NCI-H774 (cell line): ENCODE measurements at places on chromosomes 13 and 19.
A peak's percentile ranks its signal among the peaks of the same experiment; 100 is the strongest.

- DNase-seq = no peak
Measured at GRCh38 chr19:14023404-14024235, 4.3 kb upstream of the RLN3 start.

- no peak for DNase-seq
Measured at GRCh38 chr13:101695870-101696516, 243.5 kb downstream of the ITGBL1 start.

DNA sequence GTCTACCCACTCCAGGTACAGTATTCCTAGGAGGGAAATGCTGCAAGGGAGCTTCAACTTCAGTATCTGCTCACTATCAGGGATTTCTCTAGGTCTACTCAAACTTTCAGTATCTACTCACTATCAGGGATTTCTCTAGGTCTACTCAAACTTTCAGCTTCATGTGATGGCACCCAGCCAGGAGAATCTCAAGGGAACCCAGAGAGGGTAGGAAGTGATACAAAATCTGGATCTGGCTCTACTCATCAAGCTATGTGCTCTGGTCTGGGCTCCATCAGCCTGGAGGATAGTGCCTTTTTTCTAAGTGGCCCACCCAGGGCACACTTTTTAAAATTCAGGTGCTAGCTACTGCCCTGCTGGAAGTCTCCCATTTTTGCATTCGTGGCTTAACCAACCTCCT lies 52.3 kb upstream of the FNDC3A start:
- no peak for DNase-seq

DNA sequence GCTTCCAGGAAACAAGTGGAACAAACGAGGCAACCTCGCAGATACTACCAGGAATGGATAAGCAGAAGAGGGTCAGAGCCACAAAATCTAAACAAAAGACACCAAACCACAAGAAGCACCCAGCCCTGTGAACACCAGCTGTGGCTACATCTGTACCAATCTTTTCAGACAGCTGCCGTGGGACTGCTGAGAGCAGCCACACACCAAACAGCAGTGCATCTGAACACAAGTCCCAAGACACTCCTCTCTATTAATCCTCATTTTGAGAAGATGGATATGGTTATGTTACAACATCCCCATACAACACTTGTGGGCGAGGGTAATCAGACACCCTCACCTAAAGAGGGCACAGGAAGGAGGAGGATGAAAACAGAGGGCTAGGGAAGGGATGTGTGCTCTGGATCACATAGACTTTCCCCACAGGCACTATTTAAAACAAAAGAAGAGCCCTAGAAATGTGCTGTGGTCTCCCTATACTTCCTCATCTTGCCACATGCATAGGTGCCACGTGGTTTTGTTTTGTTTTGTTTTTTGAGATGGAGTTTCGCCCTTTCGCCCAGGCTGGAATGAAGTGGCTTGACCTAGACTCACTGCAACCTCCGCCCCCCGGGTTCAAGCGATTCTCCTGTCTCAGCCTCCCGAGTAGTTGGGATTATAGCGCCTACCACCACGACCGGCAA lies 41.6 kb upstream of the ZNF14 start:
- no peak for DNase-seq

DNA sequence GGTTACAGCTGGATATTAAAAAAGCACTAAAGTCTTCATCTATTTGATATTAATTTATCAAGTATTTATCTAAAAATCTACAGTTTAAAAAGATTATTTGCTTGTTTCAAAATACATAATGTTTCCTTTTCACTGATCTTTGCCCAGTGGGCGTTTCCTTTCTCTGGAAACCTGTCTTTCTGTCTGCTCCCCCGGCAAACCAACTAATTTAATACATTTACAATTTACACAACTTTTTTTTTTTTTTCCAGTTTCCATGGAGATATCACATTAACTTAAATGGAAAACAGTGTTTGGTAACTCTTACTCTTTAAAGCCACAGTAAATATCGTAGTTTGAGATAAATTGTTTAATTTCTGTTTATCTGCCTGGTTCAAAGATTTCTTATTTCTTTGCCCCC lies 5.3 kb downstream of the GPC6 start:
- DNase-seq = no peak

DNA sequence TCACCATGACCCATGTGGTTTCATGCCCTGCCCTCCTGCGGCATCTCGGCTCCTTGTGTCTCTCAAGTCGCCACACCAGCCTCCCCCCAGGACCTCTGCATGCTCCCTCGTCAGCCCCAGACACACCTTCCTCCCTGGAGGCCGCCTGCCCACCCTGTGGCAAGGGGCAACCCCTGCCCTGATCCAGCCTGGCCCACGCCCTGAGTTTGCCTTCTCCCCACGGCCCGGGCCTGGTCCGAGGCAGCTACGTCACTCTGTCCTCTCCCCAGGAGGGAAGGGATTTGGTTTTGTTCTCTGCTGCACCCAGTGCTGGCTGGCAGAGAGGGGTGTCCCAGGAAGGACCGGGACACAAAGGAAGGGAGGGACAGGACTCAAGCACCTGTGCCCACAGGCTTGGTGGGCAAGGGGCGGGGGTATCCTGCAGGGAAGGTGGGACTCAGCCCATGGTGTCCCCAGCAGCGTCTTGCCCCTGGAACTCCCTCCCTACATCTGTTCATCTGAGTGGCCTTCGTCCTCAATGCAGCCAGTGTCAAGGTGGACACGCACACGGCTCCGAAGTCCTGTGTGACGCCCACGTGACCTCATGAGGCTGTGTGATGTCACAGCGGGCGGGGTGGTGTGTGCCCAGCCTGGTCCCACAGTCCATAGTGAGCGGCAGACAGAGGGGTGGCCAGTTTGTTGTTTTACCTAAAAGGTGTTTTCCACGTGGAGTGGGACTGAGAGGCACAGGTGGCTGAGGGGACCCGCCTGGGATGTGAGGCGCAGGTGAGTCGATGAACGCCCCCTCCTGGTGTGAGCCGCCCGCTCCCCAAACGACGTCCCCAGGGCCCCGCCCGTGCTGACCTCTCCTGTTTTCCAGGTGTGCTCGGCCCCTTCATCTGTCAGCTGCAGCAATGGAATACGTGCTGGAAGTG lies at the start of gene TEX29:
Gene TEX29 (plus strand): TSS at position 645 of the 914 bp plus-strand sequence. CDS start 249 bp downstream, at position 894.
- no peak for DNase-seq

GRCh38 chr13:46606970-46607369 lies 54.0 kb downstream of the LRCH1 start:
- DNase-seq = no peak

DNA sequence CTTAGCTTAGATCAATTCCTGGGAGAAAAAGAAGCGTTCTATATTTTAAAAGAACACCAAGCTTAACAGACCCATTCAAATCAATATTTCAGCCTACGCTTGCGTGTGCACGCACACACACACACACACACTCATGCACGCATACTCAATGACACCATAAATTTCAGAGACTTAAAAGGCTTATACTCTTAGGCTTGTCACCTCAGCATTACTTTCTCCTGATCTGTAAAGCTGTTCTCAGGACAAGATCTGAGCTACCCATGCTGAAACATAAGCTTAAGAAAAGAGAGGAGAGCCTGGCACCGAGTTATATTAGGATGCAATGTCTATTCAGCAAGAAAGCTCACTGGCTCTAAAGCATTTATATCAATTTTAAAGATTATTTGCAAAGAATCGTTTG lies 368.5 kb downstream of the FGF14 start:
- DNase-seq = no peak

DNA sequence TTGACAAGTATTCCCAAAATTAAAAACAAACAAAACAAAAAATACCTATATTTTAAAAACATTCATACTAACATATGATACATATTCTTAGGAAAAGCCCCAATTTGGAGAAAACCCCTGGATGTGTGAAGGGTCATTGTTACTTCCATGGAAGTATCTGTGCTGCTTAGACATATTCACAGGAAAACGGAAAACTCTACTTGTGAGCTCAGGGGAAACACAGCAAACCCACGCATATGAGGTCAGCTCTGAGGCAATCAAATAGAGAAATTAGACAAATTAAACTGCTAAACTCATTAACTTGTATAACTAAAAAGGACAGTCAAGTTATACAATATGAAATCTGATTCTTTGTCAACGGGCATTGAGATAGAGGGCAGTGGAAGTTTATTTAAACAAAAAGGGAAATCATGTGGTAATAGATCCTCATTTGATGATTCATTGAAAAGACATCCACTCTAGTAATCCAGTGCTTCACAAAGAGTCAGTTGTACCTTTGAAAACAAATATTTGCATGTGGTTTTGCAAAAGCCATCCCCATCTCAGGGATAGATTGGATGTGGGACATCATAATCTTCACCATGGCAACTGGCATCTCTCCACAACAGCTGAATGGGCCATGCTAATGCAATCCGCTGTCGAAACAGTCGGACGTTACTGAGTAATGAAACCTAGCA lies 423.4 kb downstream of the ITGBL1 start:
- peak; percentile 72 for DNase-seq

GRCh38 chr13:79522583-79522982 lies 41.6 kb downstream of the NDFIP2 start:
- DNase-seq = no peak

GRCh38 chr19:17871032-17871877 lies 490 bp upstream of the SLC5A5 start:
- no peak for DNase-seq

GRCh38 chr19:13984875-13985741 lies 21.0 kb downstream of the RFX1 start:
- no peak for DNase-seq

DNA sequence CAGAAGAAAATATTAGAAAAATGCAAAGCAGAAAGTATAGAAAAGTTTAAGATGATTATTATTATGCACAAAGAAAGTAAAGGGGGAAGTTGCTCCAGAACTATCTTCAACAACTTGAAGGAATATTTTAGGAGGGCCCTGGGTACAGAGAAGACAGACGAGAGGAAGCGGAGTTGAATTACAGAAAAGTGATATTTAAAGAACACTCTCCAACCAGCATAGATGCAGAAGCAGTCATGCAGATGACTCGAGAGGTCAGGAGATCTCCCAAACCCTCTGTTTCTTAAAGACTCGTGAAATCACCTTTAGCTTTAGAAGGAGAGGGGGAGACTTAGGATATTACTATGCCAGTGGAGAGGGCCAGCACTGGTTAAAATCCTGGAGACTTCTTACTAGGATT lies 8.5 kb upstream of the SHISA2 start:
- DNase-seq = no peak

DNA sequence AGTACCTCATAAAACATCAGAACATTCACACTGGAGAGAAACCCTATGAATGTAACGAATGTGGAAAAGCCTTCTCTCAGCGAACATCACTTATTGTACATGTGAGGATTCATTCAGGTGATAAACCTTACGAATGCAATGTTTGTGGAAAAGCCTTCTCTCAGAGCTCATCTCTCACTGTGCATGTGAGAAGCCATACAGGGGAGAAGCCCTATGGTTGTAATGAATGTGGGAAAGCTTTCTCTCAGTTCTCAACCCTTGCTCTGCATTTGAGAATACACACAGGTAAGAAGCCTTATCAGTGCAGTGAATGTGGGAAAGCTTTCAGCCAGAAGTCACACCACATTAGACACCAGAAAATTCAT lies 22.0 kb downstream of the ZNF146 start:
- no peak for DNase-seq

- no peak for DNase-seq
Measured at GRCh38 chr13:74623761-74624160, 489.6 kb upstream of the KLF12 start.

- DNase-seq = no peak
Measured at GRCh38 chr13:56980856-56981255, 159.9 kb upstream of the PRR20A start.

- DNase-seq = no peak
Measured at GRCh38 chr13:24741016-24741662, 22.8 kb upstream of the RNF17 start.

DNA sequence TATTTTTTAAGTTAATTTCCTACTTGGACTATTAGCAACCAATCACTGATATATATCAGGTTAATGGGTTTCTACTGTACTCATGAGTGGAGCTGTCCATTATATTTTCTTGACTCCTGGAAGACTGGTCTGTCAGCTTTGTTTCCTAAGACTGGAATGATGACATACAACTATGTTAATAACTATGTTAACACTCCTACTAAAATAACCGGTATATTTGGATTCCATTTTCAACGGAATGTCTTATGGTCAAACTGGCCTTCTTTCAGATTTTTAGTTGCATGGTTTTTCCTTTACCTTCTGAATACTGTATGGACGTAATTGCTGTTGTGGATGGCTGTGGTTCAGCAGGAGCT lies 45.8 kb upstream of the GPI start:
- DNase-seq = no peak

DNA sequence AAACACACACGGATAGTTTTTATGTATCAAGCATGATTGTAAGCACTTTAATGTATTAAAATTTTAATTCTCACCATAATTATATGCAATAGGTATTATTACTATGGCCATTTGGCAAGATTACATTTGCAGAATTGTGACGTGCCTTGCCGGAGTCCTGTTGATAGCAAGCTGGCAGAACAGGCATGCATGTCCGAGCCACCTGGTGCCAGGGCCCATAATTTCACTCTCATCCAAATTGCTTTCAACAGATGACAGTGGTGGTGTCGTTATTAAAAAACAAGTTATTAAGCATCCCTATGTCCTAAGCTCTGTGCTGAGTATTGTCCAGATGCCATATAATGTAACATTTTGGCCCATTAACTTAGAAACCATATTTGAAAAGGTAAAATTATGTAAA lies 374.3 kb downstream of the FOXO1 start:
- no peak for DNase-seq

- no peak for DNase-seq
Measured at GRCh38 chr19:53870485-53870844, 2.8 kb downstream of the MYADM start.

DNA sequence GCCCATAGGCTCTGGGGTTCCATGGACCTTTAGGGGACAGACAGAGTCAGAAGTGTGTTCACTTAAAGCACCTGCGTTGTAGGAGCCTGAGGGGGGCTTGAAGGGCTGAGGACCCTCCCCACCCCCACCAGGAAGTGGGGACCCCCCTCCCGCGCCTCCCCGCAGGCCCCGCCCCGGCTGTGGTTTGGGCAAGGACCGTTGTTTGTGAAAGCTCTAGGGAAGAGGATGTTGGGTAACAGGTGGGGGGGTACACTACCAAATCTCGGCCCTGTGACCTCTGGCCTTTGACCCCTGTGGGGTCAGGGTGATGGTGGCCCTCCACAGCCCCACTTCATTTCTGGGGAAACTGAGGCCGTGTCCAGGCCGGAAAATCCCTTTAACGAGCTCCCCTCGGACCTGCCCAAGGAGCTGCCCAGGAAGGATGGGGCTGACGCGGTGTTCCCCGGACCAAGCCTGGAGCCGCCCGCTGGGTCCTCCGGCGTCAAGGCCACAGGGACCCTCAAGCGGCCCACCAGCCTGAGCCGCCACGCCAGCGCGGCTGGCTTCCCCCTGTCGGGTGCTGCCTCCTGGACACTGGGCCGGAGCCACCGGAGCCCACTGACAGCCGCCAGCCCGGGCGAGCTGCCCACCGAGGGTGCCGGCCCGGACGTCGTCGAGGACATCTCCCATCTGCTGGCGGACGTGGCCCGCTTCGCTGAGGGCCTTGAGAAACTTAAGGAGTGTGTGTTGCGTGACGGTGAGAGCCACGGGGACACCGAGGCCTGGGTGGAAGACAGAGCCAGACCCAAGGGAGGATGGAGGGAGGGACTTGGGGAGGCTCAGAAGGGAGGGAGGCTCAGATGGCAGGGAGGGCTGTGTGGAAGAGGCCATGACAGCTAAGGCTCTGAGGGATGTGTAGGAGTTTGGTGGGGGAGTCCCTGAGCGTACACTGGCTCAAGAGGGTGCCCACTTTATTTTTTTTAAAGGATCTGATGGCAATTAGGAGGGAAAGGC lies 1.3 kb downstream of the ARHGAP45 start:
- no peak for DNase-seq

- DNase-seq = no peak
Measured at GRCh38 chr13:108669381-108669780, 40.0 kb downstream of the MYO16 start.

GRCh38 chr13:33137721-33138120 lies 121.5 kb downstream of the KL start:
- no peak for DNase-seq

- no peak for DNase-seq
Measured at GRCh38 chr13:40897053-40897452, 107.6 kb downstream of the SLC25A15 start.
